H9 (cell line): ENCODE measurements at places on chromosomes 12 and 14.

DNA sequence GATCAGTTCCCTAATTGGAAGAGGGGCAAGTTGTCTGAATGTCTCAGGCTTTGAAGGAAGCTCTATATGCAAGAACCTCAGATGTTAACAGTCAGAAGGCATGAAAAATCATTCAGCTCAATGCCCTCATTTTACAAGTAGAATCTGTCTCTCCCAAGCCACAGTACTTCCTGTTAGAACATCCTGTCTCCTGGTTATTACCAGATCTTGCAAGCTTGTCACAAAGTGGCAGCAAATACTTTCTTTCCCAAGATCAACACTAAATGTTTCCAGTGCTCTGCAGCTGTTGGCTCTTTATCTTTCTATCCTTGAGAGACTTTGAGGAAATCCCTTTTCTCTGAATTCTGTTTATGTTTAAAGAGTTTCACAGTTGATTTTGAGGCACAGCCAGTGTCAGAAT lies 235.5 kb downstream of the AKAP6 start:
- DNase-seq, result no peak

GRCh38 chr12:75558287-75558686 lies 46.9 kb upstream of the KRR1 start:
- DNase-seq, result no peak

- DNase-seq, result no peak
These were observed 6.2 kb downstream of the TMPRSS12 start for GRCh38 chr12:50848963-50849362.

GRCh38 chr14:92105073-92105892 lies 1.1 kb downstream of the ATXN3 start:
- DNase-seq, result no peak

DNA sequence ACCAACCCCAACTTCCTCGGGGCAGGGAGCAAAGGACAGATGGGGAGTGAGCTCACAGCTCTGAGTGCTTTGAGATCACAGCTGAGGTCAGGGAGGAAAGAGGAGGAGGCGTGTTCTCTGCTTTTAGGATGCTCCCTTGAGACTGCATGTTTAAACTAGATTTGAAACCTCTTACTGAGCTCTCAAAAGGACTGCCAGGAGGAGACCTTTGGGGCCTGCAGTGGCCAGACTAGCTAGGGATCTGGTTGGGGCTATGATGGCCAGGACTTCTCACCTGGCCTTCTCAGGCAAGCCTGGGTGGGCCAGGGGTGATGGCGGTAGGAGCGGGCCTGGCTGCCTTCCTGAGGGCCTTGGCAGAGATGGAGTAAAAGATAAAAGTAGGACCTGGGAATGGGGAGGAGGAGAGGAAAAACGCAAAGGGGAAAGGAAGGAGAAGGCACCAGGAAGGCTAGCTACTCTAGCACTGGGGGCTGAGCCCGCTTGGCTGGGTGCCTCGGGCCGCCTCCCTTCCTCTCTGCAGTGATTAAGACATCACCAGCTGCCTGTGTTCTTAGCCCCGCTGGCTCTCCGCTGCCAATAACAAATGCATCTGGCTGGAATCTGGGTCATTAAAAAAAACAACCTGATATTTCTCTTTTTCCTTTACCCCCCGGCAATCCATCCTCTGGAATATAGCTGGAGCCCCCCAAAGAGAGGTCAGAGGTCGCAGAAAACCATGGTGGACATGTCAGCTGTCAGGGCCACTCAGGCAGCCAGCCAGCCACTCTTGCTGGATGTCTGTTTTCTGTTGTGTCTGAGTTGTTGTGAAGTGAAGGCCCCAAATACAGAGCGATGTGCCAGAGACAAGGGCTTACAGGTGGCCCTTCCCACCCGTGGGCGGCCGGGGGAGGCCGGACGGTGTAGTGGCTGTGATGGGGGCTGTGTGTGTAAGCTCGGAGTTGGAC lies 141.3 kb downstream of the TSPAN9 start:
- no peak for DNase-seq

- no peak for DNase-seq
These were observed 98.4 kb downstream of the GTF2A1 start for GRCh38 chr14:81122326-81122725.

DNA sequence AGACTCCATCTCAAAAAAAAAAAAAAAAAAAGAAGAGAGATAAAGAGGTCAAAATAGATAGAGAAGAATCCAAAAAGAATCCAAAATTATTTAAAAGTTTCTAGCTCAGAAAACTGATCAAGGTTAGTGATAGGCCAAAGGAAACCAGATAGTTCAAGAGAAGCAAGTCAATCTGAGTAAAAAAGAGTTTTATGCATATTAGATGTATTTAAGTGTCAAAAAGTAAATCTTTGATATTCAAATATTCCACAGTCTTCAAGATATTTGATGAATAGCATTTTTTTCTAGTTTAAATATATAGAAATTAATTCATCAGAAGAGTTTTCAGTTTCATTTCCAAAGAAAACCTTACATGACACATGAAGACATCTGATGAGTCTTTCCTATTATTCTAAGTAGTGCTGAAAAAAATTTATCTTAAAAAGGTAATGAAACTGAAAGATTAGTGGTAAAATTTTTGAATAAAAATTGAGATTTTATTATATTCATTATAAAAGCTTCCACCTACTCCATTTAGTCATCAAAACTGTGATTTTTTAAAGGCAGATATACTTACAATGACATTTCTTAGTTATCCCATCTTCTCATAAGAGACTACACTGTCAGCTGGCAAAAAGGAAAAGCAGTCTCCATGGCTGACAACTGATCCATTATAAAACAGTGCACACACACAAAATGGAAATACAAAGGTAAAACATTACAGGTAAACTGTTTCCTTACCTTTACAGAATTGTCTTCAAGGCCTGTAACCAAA lies 68.6 kb downstream of the RPS6KA5 start:
- DNase-seq, result no peak

GRCh38 chr12:41051954-41052353 lies 136.2 kb upstream of the PDZRN4 start:
- no peak for DNase-seq

DNA sequence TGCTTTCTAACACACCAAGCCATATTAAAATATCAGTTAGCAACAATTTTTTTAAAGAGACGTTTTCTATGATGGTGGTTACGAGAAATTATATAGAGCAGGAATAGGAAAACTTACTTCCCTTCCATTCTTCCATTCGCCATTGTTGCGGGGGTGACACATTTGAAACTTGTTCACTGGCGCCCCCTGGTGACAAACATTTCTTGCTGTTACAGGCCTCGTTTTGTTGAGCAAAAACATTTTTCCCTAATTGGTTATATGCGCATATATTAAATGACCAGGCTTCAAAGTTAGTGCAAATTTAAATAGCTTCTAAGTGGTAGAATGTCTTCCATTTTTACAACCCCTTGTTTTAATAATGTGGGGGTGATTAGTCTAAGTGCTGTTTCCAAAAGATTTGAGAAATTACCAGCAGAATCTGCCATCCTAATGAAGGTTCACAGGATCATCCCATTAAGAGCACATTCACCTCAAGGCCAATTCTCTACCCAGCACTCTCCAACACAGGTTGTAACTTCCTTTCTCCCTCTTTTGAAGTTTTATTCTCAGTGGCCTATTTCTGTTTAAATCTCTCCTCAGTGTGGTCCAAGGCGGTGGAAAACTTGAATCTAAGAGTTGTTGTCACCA lies 1124.7 kb downstream of the FLRT2 start:
- DNase-seq, result peak; percentile 66

GRCh38 chr14:20667957-20668356 lies 16.4 kb upstream of the RNASE4 start:
- no peak for DNase-seq

DNA sequence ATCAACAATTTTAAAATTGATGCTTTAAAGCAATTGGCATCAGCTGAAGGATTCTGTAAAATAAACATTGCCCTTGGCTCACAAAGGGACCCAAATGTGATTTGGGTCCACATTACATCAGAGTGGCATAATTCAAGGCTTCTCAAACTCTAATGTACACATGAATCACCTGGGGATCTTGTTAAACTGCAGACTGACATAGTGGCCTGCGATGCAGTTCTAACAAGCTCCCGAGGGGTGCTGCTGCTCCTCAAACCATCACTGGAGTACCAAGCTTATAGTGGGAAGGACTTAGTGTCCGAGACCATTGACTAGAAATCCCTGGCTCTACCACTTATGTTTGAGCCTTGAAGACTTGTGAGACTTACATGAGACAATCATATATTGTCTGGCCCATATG lies 31.8 kb upstream of the DNM1L start:
- DNase-seq, result no peak

- no peak for DNase-seq
These were observed 171.6 kb upstream of the PDE3A start for GRCh38 chr12:20196767-20197166.

DNA sequence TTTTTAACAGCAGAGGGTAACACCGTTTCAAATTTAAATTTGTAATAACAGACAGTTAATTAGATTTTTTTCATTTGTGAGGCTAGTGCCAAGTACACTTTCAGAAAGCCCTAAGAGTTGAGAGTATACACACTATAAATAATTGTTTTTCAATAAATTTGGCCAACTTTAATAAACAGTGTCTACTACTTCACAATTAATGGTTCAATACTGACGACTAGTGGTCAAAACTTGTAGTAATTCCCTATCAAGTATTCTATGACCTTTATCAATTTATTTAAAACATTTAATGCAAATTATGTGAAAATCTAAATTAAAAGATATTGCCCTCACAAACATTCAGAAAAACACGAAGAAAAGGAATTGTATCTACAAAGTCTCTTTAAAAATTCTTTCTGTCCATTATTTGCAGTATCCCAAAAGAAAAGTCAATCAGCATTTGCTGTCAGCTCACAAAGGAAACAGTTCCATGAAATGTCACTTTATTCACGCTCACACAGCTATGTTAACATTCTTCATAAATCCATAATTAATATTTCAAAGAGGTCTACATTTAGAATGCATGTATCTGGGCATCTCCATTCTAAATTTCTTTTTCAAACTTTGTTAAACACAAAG lies 91.2 kb downstream of the CEP128 start:
- no peak for DNase-seq

DNA sequence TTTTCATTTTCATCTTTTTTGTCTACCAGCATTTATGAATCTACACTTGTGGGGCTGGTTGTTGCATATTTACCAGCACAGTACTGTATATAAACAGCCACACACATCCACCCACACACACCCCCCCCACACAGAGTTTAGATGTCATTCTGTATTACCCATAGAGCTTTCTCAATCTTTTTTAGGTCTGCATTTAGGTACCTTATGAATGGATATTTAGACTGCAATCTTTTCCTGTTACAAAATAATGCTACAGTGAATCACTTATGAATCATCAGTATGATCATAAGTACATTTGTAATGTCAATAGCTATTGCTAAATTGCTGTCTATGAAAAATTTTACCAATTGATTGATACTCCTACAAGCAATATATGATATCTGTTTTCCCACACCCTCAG lies 67.3 kb upstream of the STK38L start:
- DNase-seq, result no peak

- no peak for DNase-seq
These were observed 1.2 kb upstream of the PTGER2 start for GRCh38 chr14:52312931-52313355.

DNA sequence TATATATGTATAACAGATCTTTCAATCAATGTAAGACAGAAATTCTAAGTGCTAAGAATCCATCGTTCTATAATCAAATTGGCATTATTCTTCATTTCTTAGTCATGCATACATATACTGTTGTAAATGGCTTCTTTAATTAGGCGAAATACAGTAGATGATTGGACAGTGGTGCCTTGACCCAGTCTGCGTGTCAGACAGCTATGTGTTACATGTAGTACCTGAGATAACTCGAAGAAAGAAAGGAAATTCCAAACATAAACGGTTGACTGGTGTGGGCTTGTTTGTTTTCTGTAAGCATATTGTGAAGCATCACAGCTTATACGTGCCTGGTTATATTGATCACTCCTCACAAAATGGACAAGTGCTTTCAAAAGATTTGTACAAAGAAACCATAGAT lies 210.5 kb downstream of the ETNK1 start:
- DNase-seq, result no peak

- no peak for DNase-seq
These were observed 222.9 kb downstream of the DPY19L2 start for GRCh38 chr12:63445224-63445880.

- no peak for DNase-seq
These were observed 513.0 kb upstream of the SEL1L start for GRCh38 chr14:82046512-82047226.

GRCh38 chr12:86389949-86390348 lies 133.8 kb upstream of the MGAT4C start:
- DNase-seq, result no peak

DNA sequence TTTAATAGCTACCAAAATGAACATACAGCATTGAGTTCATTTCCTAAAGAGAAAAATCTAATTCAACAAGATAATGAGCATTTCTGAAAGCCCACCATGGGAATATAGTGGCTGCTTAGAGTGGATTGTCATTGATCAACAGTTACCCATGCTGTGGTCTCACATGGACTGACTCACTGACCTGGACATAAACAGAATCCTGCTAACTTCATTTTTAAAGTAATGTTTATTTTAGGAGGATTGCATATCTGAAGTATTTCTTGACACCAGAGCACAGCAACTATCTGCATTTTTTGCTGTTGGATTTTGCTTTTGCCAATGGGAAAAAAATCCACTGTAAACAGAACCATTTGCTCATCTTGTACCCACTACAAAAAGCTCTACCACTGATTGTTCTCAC lies 71.7 kb downstream of the KCNC2 start:
- DNase-seq, result no peak

GRCh38 chr14:73752297-73752992 lies 38.3 kb upstream of the PNMA1 start:
- peak; percentile 41 for DNase-seq

- no peak for DNase-seq
These were observed 12.6 kb upstream of the WNT5B start for GRCh38 chr12:1616233-1617066.

DNA sequence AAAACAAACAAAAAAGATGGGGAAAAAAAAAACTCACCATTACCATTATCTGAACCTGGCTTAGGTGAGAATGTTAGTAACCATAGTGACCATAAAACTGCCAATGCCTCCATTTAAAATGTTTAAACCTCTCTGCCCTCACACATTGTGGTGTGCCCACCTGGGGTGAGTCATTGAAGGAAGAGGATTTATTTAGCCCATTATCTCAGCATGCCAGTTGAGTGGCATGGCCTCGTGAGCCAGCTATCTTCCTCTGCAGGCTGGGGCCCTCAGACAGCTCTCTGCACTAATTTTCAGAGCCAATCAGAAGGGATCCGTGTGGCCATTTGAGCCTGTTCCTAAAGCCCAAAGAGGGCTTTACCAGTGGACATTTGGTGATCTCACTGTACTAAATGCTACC lies 81.8 kb upstream of the CCDC198 start:
- no peak for DNase-seq

DNA sequence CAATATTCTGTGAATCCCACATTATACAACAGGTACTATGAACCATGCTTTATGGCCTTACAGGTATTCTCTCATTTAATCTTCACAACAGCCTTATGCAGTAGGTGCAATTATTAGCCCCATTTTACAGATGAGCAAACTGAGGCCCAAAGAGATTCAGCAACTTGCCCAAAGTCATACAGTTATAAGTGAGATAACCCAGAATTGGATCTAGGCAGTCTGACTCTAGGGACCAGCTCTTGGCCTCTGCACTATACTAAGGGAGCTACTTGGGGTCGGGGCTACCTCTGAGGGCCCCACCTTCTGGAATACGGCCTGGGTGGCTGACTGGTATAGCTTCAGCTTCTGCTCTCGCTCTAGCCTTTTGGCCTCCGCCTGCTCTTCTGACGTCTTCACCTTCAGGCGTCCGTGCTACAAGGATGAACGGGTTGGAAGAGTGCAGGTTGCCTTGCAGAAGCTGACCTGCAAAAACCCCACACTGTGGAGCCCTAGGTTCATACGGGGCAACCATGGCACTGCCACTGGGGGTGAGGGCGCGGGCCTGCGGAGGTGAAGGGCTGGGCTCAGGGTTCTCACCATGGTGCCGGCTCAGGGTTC lies 762 bp downstream of the RABGGTA start:
- no peak for DNase-seq
